ENCODE measurements at places on chromosomes 12 and 14.

DNA sequence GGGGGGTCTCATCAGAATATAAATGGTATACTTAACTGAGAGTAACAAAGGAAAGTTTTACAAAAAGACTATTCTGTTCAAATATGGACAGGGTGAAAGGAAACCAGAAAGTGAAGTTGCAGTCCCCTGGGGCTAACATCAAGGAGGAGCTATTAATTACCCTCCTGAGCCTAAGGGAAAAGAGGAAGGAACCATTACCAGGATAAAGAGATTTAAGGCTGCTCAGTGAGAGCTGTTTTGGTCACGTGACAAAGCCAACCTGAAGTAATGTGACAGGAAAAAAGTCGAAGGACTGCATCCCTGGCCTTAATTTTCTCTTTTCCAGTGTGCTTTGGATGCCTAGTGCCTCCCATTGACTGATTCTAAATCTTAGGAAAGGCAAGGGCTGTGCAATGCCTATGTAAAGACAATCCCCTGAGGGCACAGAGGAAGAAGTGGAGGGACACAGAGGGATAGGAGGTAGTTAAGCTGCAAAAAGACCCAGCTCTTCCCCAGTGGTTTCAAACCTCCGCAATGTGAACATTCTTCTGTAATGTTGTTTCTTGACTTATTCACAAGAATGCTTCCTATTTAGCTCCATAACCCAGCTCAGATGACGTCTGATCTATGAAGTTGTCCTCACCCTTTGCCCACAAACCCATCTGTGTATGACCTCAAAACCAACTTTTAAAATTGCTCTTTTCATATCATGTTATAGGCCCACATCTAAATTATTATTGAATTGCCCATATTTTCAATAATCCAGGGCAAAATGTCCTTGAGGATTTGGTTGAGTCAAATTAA is 187.7 kb upstream of the DCN start:
- DNase-seq = no peak

DNA sequence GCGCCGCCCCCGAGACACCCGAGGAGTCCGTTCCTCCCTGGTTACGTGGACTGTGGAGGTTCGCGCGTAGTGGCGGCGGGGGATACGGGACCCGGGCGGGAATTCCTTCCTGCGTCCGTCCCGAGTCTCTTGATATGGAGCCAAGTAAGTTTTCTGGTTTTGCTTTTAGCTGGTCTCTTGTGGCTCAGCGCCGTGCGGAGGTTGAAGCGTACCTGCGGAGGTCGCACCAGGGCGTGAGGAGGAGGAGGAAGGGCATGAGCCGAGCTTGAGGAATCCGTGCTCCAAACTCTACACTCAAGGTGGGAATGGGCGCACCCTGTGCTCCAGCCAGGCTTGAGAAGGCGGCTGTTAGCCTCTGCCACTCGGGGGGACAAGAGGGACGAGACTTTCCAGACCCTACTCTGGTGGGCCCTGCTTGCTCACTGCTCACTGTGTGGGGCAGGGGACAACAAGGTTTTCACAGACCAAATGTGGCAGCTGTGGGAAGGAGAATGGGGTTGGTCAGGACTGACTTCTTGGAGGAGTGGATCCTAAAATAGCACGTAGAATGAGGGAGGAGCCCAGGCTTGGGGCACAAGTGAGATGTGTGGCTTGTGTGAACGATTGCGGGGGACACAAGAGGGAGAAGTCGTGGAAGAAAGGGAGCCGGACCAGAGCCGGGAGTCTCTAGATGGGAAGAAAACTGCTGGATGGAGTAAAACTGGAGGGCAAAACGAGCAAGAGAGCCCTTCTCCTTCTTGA is 577 bp downstream of the ATG101 start:
- DNase-seq = no peak

GRCh38 chr12:50197297-50197727 is 30.1 kb upstream of the CERS5 start:
- DNase-seq = no peak

GRCh38 chr12:40226705-40227104 is 1.9 kb downstream of the LRRK2 start:
- peak; percentile 73 for DNase-seq

DNA sequence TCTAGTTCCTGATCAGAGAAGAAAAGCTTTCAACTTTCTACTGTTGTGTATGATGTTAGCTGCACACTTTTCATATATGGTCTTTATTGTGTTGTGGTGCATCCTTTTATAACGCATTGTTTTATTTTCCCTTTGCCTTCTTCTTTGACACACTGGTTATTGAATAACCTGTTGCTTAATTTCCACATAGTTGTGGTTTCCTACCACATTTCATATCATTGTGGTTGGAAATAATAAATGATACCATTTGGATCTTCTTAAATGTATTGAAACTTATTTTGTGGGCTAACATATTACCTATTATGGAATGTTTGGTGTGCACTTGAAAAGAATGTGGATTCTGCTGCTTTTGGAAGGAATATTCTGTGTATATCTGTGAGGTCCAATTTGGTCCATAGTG is 64.9 kb downstream of the GPHN start:
- peak; percentile 2 for DNase-seq

GRCh38 chr12:121465921-121466793 is 66.2 kb downstream of the RNF34 start:
- no peak for DNase-seq

DNA sequence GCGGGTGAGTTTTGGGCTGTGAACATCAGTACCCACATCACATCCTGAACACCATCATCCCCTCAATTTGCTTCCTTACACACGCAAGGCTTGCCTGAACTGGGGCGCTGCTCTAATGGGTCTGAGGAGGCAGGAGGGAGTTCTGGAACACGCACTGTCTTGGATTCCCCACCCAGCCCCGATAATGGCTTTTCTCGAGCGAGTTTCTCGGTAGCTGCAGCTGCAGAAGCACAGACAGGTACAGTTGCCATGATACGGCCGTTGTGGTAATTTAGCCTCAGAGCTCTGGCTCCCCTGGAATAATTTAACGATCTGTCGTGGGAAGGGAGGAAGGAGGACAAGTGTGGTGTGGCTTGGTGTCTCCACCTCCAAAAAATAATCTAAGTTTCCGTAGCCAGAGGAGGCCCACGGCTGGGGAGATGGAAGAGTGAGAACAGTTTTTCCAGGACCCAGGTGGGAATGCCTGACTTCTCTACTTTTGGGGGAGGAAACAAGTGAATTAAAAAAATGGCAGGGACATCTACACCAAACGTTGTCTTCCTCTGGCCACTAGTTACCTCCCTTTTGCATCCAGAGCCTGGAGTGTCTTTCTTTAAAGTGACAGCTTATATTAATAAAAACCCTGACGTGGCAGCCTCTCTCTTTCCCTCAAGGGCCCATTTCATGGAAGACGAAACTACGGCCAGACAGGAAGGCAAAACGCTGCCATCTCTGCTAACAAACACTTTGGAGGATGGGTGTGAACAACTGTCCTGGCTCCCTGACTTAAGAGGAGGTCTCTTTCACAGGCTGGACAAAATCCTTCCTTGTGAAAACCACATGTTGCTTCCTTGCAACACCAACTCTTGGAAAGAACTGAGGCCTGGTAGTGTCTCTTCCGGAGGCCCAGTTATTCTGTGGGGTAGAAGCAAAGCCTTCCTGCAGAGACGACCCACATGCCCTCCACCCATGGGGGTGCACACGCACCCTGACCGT is 84.8 kb downstream of the RBM19 start:
- DNase-seq = no peak

GRCh38 chr12:9041321-9041720 is 52.0 kb downstream of the KLRG1 start:
- no peak for DNase-seq

Measured in foreskin keratinocyte (primary cell).